ENCODE measurements at places on chromosomes 1 and 21.

DNA sequence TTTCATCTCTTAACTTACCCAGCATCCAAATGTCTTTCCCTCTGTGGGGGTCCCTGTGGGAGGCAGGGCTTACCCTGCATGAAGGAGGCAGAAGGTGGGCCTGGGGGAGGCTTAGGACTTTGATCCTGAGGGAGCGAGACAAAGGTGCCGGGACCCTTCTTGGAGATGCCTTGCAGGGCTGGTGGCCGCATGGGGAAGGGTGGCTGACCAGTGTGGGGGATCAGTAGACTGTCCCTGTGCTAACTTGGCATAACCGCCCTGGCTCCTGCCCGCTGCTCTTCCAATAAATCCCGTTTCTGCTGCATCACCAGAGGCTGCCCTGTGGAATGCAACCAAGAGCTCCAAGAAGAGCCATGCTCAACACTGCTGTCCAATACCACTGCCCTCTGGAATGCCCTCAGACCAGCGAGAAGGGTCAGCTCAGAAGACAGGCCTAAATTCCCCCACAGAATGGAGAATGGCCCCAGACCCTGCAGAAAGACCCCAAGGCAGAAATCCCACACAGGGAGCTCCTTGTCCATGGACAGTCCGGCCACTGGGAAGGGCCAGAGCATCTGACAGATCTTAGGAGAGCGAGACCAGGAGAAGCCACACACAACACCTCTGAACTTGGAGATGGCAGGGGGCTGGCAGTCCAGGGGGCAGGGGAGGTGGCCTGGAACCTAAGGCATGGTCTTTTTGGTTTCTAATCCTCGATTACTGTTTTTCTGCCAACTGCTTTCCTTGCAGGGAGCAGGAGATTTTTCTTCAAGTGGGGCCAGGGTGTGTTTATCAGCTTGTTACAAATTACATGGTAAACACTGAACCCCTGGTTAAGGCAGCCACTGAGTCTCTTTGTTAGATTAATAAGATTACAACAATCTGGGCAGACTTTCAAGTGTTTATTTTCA is 46.7 kb upstream of the DMRTB1 start:
- DNase-seq, result no peak

- DNase-seq, result no peak
These were observed 50.4 kb downstream of the TENT5C start for GRCh38 chr1:117656202-117656641.

DNA sequence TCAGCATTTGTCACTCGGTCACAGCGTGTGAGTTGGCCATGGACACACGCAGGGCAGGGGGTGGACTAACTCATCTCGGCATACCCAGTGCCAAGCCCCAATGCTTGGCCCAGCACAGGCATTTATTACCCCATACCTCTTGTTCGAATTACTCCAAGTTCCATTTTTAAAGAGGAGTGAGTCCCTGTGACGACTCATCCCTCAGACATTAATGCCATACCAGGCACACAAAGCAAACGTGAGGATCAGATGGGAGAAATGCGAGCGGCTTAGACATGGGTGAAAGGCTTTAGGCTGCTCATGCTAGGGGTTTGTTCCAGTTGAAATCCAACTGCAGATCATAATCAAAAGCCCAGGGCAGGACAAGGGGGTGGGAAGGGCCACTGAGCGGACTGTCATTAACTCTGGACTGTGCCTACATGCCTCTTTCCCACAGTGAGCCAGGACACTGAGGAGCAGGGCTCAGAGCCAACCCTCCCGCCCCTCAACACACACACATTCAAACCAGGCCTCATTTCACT is 118.5 kb upstream of the NGF start:
- DNase-seq, result no peak

DNA sequence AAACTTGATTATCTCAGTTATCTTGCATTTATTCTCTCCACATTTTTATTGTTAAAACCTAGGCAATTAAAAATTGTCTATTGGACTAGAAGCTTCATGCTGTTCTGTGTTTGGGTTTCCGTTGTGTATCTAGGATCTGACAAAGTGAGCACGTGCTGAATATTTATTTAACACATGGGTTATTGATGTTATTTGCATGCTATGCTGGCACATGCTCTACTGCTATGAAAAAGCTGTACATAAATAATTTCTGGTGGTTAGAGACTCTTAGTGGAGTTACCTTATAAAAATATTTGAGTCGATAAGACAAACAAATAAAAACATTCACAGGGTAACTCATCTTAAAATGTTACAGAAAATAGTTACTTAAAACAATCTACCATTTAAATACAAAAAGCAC is 1769.7 kb downstream of the MRPL39 start:
- DNase-seq, result no peak

DNA sequence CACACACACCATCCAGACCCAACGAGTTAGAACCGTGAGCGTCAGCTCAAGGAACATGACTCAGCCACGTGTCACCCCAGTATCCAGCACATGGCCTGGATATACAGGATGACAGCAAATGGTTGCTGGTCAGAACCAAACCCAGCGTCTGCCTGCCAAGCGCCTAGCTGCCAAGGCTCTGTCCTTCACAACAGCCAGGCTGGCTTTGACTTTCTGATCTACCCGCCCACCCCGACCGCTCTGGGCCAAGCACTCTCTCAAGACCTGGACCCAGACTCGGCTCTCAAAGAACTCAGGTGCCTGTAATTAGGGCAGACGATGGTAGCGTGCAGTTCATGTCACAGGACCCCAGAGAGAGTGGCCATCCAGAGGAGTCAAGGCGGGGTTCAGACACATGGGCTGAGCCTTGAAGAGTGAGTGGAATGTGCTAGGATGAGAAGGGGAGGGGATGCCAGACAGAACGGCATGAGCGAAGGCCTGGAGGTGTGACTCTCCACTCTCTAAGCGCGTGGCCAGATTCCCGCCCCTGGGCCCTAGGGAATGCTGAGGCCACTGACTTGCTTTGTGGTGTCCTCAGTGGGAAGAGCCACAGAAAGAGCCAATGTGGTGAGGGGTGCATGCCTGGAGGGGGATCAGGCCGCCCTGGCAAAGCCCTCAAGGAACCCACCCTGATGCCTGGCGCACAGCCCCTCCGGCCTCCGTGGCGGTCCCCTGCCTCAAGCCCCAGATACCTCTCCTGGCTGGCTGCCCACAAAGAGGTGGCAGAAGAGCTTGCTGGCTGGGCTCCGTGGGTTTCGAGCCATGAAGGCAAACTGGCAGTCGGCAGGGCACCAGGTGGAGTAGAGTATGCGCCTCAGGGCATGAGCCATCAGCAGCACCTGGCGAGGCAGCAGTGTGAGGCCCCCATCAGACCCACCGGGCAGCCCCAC is 7.0 kb downstream of the SH2D5 start:
- no peak for DNase-seq

DNA sequence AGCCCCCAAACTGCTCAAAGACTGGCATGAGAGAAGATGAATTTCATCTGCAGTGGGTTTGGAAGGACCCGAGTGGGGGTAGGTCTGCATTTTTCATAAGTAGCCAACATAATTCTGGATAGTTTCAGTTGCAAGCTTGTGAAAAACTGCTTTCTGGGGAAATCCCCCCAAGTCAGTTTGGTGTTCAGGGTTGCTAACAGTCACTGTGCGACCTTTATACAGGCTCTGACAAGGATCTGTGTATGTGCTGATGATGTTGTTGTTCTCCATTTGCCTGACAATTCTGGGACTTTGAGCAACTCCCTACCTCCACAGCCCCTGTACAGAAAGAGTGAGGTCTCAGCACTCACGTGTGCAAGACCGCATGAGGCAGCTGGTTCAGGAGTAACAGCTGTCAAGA is 87.9 kb downstream of the SUSD4 start:
- no peak for DNase-seq

DNA sequence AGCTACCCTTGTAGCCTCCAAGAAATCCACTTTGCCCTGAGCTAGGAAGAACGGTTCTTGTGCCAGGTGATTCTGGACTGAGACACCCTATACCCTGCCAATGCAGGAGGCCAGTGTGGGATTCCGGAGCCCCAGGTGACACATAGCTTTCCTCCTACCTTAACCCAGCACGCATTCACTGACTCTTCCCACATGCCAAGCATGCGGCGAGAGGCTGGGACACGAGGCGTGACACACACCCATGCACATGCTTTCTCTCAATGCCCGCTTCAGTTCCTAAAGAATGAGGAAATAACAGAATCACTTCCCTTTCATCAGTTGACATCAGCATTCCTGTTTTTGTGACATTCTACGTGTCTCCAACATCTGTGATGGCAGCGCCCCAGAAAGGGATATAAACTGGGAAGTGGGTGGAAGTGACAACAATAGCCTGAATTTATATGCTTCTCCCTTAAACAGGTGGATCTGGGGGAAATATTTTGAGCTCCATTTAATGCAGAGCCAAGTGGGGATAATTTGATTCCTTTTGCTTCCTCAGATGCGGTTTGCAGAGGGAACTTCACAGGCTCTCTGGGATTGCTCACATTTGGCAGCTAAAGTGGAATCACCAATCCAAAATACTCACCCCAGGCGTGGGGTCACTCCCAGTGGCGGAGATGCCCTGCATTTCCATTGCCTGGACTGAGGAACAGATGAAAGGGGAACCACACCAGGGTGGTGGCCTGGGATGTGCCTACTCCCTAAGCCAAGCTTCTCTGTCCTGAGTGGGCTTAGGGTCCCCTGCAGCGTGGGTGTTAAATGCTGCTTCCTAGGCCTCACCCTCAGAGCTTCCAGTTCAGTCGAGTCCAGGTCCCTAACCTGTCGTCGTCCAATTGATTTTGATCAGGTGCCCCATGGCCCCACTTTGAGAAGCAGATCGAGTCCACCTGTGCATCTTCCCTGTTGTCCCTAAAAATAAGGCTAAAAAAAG is 445.1 kb downstream of the SIPA1L2 start:
- DNase-seq, result no peak

DNA sequence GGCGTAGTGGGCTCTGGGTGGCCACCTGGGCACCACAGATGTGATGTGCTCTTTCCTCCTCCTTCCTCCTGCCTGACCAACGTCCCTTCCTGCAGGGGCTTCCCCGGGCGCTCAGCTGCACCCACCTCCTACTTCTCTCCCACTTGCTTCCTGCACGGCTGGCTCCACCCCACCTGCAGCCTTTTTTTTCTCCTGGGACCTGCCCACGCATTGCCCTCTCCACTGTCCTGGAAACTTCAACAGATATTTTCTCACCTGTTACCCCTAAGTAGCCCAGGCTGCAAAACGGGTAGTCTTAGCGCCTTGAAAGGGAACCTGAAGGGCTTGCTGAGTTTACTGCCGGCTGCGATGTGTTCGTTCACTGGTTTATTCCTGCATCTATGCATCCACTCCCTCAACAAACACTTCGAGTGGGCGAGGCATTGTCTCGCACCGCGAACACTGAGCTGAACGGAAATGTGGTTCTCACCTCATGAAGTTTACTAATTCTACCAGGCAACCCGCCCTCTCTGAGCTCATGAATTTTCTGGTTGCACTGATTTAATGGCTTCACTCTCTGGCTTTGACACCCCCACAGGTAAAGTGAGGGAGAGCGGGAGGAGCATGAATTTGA is 23.6 kb downstream of the ZBTB18 start:
- DNase-seq, result no peak

DNA sequence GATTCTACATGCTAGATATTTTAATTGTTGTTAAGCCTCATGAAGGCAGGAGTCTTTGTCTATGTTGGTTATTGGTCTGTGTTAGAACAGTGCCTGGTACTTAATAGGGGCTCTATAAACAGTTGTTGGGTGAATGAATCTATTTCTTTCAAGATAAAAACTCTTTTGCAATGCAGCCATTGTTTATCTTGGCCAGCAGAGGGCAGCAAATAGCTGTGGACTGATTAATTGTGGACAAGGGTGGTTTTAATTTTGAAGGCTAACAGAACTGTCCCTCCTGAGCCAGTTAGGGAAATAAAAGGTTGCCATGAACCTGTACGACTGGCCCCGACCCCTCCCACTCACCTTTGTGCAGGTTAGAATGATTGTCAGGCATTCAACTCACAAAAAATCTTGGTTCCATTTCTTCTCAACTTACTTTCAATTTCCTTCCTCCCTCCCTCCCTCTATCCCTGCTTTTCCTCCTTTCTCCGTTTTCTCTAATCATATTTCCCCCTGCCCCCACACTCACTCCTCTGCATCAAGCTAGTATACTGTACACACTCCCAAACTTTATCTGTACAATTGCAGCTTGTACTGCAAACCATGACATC is 66.3 kb upstream of the DIRAS3 start:
- DNase-seq, result no peak

- no peak for DNase-seq
These were observed 488 bp downstream of the FAM78B start for GRCh38 chr1:166166329-166166697.

DNA sequence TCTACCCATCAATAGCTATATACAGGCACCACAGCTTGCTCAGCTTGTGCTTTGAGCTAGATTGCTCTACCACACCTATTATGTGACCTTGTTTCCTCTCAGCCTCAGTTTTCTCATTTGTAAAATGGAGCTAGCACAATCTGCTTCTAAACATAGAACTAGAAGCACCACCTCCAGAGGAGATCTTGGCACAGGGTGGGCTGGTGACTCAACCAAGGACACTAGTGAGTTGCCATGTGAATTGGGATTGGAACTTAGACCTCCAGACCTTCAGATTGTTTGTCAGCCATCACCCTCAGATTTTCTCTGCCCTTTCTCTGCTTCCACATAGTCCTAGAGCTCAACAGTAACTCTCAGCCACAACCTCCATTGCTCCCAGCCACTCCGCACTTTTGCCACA is 3.0 kb upstream of the MACO1 start:
- DNase-seq, result no peak

GRCh38 chr1:197137322-197137721 is 9.1 kb downstream of the ASPM start:
- no peak for DNase-seq

- DNase-seq, result no peak
These were observed 31.7 kb upstream of the BACE2 start for GRCh38 chr21:41136286-41136685.

- no peak for DNase-seq
These were observed 12.6 kb downstream of the LAX1 start for GRCh38 chr1:203777596-203777995.

GRCh38 chr21:41170442-41170841 is 2.5 kb downstream of the BACE2 start:
- no peak for DNase-seq

DNA sequence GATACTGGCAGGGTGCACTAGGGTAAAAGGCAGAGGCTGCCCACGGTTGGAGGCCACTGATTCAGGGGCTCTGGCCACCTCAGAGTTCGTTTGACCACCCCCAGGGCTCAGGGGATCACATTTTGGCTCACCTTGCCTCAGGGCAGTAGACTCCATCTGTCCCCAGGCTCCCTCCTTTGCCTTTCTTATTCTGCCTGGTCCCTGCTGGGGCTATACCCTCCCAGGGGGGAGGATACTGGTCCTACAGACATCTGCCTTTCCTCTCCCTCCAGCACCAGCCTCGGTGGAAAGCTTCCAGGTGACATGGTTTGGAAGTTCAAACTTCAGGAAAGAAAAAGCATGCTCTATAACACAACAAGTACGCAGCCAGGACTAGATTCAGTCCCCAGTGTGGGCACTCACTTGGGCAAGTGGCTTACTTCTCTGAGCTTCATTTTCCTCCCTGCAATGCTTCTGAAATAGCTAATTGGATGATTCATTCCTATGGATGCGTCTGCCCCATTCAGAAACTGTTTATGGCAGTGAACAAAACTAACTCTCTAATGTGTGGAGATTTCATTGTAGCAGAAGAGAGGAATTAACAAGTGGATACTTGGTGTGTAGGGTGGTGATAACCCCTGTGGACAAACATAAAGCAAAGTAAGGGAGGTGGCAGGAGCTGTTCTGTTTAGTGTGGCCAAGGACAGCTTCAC is 154.8 kb downstream of the TRABD2B start:
- DNase-seq, result no peak

GRCh38 chr1:241356519-241357365 is at the start of gene RGS7:
Gene RGS7, minus strand, starts transcription at chr1:241357205.
- peak; percentile 78 for DNase-seq

Data from hypothalamus (tissue), 51 donors.